Metanephros (tissue), 2 donors: ENCODE measurements at places on chromosomes 7 and 10. TPM values are rescaled to one million over a fixed set of nuclear protein-coding genes. Genes with fewer than 3 reads are reported as not detected.

The TRPV5 gene
- total RNA-seq = 1.1 TPM

The PLPP4 gene
- 5.2 TPM for total RNA-seq

The PVRIG gene
- not detected for total RNA-seq

The PNLIP gene
- 0.12 TPM for total RNA-seq

The HTR5A gene
- not detected for total RNA-seq
